ENCODE measurements at places on chromosomes 7 and 10. TPM values are rescaled to one million over a fixed set of nuclear protein-coding genes. Genes with fewer than 3 reads are reported as not detected.

ZNF786 gene
- polyA plus RNA-seq = 2.5 TPM

ZP3 gene
- polyA plus RNA-seq = 12.1 TPM

NEUROD6 gene
- polyA plus RNA-seq = not detected

SRRM3 gene
- polyA plus RNA-seq = not detected

SEMA3E gene
- not detected for polyA plus RNA-seq

GFRA1 gene
- polyA plus RNA-seq = not detected

LHFPL3 gene
- polyA plus RNA-seq = not detected

KNDC1 gene
- 0.80 TPM for polyA plus RNA-seq

PDE1C gene
- not detected for polyA plus RNA-seq

UPK3B gene
- not detected for polyA plus RNA-seq

Measured in CD14-positive monocyte (primary cell).